ENCODE measurements at places on chromosomes 4 and X. TPM values are rescaled to one million over a fixed set of nuclear protein-coding genes. Genes with fewer than 3 reads are reported as not detected.

Gene CXCL11
- total RNA-seq = 0.14 TPM

Gene AADAT
- 2.0 TPM for total RNA-seq

Gene NDUFC1
- total RNA-seq = 45.0 TPM

Gene MYOZ2
- total RNA-seq = 0.28 TPM

Gene GPR50
- total RNA-seq = not detected

Gene CXCL13
- not detected for total RNA-seq

Gene TEX13C
- not detected for total RNA-seq

Gene CXorf65
- not detected for total RNA-seq

Gene CXCL9
- total RNA-seq = not detected

Gene PPP1R2C
- not detected for total RNA-seq

Gene DMRTC1
- total RNA-seq = not detected
